ENCODE measurements at places on chromosomes 5 and 9.

GRCh38 chr5:134813827-134814226 is 31.9 kb upstream of the C5orf24 start:
- no peak for DNase-seq

GRCh38 chr5:22693121-22693520 is 160.0 kb downstream of the CDH12 start:
- no peak for DNase-seq

GRCh38 chr5:62596096-62596495 is 17.5 kb downstream of the LRRC70 start:
- no peak for DNase-seq

DNA sequence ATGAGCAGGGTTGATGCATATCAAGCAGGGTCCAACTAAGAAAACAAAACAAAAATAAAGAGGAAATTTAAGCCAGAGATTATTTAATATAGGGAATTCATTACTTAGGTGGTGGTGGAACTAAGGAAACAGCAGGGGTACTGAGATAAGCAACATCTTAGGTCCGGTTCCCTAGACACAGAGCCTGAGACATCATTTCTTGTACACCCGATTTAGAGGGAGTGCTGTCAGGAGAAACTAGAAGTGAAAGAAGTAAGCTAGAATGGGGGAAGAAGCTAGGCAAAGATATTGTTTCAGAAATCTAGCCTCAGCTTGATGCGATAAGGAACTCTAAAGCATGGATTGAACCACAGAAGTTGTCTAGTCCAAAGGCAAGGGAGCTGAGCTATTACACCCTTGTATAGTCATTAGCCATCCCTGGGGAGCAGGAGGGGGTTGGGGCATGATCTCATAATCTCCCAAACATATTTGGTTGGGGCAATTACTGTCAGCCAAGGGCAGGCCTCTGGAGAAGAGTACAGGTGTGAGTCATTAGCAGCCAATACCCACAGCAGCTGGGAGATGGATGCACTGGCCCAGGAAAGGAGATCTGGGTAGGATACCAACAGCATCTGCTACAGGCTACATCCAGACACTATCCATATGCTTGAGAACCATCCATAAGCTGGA is 194.5 kb downstream of the ARL15 start:
- DNase-seq, result no peak

DNA sequence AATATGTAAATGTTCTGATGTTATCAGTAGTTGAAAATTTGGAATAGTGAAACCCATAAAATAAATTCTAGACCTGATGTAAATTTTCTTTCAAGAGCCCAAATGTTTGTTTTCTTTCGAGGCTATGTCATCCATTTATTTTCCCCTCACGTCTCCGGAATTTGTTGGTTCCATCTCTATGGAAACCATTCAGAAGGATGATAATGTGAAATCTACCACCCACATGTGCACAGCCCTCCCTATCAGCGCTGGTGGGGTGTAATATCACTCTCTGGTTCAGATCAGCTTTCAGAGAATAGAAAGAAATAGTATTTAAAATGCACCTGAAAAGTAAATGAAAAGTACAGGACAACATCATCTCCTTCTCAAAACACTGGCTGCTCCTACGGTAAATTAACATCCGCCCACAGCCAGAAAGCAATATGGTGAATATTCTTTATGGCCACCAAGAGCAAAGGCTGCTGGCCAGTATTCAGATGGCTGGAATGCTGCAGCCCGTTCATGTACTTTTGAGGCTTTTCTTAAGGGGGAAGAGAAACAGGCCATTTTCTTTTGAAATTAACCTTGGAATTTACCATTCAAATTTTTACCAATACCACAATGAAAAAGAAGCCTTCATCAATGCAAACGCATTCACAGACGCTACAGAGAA is 28.5 kb downstream of the GLDC start:
- no peak for DNase-seq

DNA sequence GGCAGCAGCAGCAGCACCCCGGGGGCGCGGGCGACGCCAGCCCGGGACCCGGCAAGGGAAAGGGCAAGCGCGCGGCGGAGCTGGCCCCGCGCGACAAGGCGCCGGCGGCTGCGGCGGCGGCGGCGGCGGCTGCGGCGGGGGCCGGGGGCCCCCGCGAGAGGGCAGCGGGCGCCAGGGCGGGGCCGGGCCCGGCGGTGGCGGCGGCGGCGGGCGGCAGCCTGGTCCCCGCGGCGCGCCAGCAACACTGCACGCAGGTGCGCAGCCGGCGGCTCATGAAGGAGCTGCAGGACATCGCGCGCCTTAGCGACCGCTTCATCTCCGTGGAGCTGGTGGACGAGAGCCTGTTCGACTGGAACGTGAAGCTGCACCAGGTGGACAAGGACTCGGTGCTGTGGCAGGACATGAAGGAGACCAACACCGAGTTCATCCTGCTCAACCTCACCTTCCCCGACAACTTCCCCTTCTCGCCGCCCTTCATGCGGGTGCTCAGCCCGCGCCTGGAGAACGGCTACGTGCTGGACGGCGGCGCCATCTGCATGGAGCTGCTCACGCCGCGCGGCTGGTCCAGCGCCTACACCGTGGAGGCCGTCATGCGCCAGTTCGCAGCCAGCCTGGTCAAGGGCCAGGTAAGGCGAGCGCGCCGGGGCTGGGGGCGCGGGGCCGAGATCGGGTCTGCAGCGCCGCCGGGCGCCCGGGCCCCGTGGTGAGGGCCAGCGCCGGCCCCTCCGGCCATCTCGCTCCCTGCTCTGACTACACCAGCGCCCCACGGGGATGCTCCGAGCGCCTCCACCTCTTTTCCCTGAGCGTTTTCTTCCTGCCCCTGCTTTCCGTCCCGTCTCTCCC is at the start of gene UBE2QL1:
UBE2QL1 (plus strand) TSS at position 238 of the 843 bp plus-strand sequence; CDS start at position 273, 35 bp downstream.
- no peak for DNase-seq

DNA sequence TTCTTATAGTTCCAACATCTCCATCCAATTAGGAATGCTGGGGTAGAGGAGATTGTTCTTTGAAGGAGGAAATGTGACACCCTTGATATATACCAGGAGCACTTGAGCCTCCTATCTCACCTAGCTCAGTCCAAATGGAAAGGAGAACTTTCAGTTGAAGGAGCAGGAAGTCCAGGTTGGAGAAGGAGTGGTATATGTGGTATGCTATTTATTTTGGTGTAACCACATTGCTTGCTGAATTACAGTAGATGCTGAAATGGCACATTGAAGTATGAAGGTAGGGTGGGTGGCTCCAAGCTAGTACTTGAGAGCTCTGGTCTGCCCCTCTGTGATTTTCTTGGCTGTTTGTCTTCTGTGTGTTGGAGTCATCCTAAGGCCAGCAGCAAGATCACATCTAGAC is 6.1 kb downstream of the CSNK1G3 start:
- DNase-seq, result no peak

DNA sequence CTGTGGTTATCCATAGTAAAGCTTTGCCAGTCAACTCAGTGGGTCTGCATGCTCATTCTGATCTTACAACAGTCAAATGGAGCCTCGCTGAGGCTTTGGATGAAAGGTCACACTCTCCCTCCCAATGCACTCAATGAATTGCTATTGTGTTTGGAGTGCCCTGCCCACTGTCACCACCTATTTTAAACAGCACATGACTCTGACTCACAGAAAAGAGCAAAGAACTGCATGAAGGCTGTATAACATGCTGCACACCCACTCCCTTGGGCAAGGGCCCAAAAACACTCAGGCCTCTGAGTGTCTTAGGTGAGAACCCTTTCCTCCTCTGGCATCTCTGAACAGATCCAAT is 118.7 kb upstream of the CCDC112 start:
- DNase-seq, result no peak
